H4 (cell line): ENCODE measurements at places on chromosomes 5 and 9. TPM values are rescaled to one million over a fixed set of nuclear protein-coding genes. Genes with fewer than 3 reads are reported as not detected.

The UBQLN1 gene
- 89.6 and 94.6 TPM in 2 replicates for total RNA-seq

The GABRA6 gene
- 0.14 TPM in 1 of 2 replicates, not detected in the other for total RNA-seq

The DOCK2 gene
- 1.0 and 1.4 TPM in 2 replicates for total RNA-seq

The PTGES2 gene
- total RNA-seq = 25.7 and 37.0 TPM in 2 replicates

The KIF24 gene
- total RNA-seq = 5.5 and 5.9 TPM in 2 replicates
